Stimulated activated CD8-positive, alpha-beta memory T cell treated with anti-CD3 and anti-CD28 coated beads, Interleukin-7, amount 100 ng/mL, for 24 hours (primary cell): ENCODE measurements at places on chromosomes 13 and 19.

- DNase-seq, result peak; percentile 53
These were observed 5.7 kb downstream of the COMP start for GRCh38 chr19:18785179-18786124.

DNA sequence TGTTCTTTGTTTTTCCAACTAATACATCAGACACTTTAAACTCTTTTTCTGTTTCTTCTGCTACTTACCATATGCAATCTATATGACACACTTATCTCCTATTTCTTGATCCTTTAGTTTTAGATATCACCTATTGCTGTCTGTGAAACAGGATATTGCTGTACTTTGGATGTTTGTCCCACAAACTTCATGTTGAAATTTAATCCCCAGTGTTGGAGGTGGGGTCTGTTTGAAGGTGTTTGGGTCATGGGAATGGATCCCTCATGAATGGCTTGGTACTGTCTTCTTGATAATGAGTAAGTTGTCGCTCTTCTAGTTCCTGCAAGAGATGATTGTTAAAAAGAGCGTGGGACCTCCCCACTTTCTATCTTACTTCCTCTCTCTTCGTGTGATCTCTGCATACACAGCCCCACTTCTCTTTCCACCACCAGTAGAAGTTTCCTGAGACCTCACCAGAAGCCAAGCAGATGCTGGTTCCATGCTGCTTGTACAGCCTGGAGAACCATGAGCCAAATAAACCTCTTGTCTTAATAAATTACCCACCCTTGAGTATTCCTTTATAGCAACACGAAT lies 244.2 kb downstream of the NHLRC3 start:
- no peak for DNase-seq

DNA sequence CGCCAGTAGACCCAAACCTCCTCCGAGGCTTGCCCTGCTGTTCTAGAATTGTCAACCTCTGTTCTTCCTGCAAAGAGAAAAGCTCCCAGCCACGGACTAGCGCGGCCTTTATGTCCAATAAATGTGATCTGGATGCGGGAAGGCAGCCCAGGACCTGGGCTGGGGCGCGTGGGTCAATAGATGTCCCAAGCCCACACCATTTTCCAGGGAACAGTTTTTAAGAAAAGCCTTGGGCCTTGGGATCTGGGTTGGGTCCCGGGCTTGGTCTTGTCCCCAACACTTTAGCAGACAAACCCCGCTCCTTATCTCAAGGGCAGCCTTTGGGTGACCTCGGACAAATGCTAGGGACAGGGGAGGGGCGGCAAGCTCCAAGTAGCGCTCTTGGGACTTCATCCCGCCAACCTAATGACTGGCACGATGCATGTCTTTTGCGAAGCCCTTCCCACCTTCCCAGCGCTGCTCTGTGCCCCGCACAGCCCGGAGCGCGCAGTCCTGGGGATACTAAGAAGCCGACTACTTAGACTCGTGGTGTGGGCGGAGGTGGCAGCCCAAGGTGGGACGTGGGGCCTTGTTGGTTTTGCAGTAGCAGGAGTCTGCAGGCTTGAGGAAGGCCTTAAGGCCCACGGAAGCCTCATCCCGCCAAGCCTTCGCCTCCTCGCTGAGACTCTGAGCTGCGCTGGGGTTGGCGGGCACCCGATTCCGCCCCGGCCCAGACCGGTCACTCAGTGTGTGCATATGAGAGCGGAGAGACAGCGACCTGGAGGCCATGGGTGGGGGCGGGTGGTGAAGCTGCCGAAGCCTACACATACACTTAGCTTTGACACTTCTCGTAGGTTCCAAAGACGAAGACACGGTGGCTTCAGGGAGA lies 10.8 kb downstream of the SOX21 start:
- no peak for DNase-seq

- no peak for DNase-seq
These were observed 39.8 kb downstream of the DEDD2 start for GRCh38 chr19:42177686-42178019.

- DNase-seq, result no peak
These were observed 112.1 kb downstream of the DLEU7 start for GRCh38 chr13:50731400-50731799.

GRCh38 chr13:50682002-50682401 lies 161.5 kb downstream of the DLEU7 start:
- DNase-seq, result no peak

- DNase-seq, result no peak
These were observed 181.5 kb downstream of the DNAJC3 start for GRCh38 chr13:95858286-95859075.

GRCh38 chr19:56177564-56178243 lies 1.9 kb downstream of the GALP start:
- no peak for DNase-seq

- DNase-seq, result no peak
These were observed 1.7 kb upstream of the TGFBR3L start for GRCh38 chr19:7912697-7913564.

- DNase-seq, result peak; percentile 43
These were observed 50.4 kb downstream of the MYO9B start for GRCh38 chr19:17125728-17126677.

DNA sequence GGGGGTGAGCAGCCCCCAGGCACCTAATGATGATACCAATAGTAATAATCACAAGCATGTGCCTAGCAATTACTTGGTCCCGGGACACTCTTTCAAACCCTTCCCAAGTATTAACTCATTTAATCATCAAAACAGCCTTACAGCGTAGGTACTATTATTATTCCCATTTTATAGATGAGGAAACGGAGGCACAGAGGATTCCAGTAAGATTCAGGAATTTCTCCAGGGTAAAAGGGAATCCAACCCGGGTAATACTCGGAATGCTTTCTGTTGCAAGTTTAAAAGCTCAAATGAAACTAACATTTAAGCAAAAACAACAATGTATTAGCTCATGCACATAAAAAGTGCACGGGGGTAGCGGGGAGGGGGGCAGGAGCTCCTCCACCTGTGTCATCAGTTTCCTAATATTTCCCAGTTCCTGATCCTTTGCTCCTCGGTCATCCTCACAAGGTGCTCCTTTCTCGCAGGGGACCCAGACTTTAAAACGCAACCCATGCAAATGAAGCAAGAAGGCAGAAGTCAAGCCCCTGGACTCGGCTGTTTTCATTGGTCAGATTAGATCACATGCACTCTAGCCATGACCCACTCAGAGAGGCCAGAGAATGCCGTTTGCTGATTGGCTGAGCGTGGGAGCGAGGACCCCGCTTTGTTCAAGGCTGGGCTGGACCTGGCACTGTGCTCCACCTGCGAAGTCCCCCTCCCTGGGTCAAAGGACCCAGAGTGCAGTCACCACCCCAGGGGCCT lies 38.3 kb upstream of the C19orf12 start:
- no peak for DNase-seq

DNA sequence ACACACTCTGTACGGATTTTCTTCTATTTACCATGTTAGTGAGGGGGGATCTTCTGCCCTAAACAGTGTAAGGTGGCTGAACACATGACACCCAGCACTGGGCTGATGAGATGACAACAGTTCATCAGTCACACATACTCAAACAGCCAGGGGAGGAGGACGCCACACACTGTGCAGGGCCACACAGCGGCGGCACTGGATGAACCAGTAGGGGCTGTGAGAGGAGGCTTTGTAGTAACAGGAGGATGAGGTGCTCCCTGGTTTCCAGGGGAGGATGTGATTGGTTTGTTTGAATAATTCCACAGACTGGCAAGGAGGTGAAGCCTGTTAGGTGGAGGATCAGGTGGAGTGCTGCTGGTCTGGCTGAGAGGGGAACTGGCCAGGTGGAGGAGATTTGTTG lies 16.3 kb upstream of the GTF3A start:
- no peak for DNase-seq

DNA sequence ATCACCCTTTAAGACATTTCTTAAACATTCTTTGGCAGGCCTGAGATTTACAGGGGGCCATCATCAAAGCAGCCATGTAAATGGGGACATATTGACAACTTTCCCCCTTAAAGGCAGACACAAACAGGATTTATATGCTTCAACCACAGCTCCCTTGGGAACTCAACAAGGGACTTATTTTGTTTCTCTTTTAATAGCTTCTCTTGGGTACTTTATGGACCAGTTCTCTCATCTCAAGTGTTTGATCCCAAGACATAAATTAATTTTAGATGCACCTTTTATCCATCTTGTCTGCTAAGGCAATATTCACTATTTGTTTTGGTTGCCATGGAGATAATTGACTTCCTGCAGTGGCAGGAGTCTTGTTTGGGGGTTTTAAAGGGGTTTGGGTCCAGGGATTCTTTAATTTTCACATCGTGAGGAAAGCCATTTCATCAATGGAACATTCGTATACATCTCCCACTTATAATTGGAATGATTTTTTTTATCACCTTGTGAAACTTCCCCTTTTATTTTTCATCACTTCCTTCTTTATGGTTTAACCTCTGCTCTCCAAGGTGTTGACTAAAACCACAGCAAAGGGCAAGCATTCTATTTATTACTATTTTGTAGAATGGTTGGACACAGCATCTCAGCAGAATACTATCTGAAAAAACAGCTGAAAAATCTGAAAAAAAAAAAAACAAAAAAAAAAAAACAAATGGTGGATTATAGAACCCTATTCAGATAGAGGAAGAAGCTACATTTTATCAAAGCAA lies 726.0 kb downstream of the DIAPH3 start:
- DNase-seq, result no peak

- no peak for DNase-seq
These were observed 48.9 kb upstream of the EPHX3 start for GRCh38 chr19:15280915-15281683.

GRCh38 chr19:1074544-1075283 lies 7.7 kb downstream of the ARHGAP45 start:
- DNase-seq, result peak; percentile 66

GRCh38 chr19:47247308-47247990 lies 8.9 kb upstream of the CCDC9 start:
- peak; percentile 70 for DNase-seq

DNA sequence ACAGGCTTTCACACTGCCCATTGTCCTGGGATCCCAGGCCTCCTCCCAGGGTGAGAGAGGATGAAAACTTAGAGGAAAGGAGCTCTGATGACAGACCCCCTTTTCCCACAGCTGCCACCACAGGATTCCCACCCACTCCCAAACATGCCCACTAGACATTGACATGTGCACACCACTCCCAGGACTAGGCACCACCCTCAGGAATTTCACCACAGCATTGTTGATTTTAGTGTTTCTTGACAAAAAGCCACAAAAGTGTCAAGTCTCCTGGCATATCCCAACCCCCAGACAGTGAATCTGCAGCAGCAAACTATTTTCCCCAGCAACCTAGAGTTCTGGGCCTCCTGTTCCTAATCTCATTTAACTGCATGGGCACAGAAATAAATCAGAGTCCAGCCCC lies 10.1 kb downstream of the ZNF714 start:
- DNase-seq, result no peak

GRCh38 chr19:30549151-30549550 lies 177.0 kb downstream of the ZNF536 start:
- DNase-seq, result no peak

DNA sequence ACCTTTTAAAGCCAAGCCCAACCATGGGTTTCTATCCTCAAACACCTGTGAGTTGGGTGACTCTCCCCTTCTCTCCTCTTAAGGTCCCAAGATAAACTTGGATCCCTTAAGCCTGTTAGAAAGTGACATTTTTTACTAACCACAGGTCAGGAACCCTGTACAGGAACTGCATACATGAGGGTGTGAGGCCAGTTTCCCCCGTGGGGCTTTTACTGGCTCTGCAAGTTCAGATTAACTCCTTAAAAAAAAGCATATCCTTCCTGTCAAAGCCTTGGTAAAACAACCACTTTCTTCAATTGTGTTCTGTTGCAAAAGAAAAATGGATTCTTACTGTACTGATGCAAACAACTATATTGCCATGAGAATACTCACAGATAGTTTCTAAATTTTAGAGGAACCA lies 2638.7 kb upstream of the PCDH20 start:
- DNase-seq, result no peak

- no peak for DNase-seq
These were observed 49.3 kb downstream of the UFM1 start for GRCh38 chr13:38398711-38399493.

DNA sequence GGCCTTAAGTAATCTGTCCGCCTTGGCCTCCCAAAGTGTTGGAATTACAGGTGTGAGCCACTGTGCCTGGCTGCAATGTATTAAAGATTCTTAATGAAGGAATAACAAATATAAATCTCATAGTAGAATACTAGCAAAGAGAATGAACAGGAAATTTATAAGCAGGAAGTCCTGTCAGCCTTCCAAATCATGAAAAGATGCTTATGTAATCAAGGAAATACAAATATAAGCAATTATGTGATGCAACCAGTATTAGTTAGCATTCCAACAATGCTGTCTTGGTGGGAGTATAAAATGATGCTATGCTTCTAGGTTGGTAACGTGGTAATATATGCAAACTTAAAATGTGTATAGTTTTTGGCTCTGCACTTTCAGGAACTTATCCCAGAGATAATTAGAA lies 133.8 kb downstream of the PDS5B start:
- DNase-seq, result no peak

DNA sequence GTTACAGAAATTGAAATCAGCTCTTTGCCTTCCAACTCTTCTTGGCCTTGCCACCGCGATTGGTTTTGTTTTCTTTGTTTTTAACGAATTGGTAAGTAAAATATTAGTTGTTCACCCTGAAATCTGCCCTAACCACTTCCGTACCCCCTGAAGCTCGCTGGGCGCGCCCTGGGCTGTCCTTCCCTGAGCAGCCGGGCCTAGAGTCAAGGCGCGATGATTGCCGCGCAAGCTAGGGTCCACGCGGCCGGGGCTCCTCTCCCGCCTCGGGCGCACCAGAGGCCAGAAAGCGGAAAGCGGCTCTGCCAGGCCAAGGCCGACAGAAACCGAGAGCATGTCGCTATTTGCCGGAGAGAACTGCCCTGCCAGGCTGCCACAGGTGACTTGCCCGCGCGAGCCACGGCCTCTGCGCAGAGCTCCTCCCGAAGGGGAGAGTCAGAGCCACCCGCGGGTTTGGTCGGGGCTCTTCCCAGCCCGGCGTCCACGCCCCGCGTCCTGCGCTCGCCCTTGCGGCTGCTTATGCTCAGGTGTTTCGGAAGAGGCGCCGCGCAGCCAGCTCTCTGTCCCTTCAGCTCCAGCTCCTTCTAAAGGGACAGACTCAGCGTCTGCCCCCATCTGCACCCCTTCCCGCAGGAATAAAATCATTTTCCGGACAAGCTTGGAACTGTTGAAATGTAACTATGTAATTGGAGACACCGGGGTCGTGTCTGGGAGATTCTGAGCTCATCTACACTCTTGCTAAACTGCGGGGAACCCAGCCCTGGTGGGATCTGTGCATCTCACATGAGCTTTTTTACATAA lies 6.6 kb upstream of the CDX2 start:
- no peak for DNase-seq

- no peak for DNase-seq
These were observed 32.3 kb downstream of the ZNF333 start for GRCh38 chr19:14722127-14722526.

DNA sequence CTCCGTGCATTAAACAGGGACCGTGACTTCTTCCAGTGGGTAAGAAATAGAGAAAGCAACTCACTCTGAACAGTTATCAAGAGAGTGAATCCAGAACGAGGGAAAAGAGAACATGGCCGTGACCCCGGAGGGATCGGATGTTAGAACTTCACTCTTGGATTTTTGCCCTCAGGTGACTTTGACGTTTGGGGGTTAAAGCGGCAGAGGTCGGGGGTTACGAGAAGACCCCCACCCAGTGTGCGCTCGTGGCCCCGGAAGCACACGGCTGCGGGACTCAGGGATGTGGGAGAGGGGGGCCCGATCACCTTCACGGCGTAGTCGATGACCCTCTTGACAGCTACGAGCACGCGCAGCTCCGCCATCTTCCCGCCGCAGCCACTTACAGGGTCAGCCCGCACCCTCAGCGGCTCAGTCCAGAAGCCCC lies at the start of gene ETFB:
ETFB (minus strand) TSS at position 424 of the 424 bp plus-strand sequence; CDS start at position 362, 62 bp downstream.
- no peak for DNase-seq

GRCh38 chr13:80101040-80101439 lies 239.9 kb downstream of the SPRY2 start:
- no peak for DNase-seq
